SHP77 treated with DMSO at 0.1 percent for 48 hours (cell line): ENCODE measurements at places on chromosomes 4 and X.

- DNase-seq, result no peak
Observed at GRCh38 chr4:13546941-13547484, 2.7 kb upstream of the NKX3-2 start.

GRCh38 chr4:73417973-73418372 is 13.9 kb downstream of the ALB start:
- DNase-seq, result no peak

DNA sequence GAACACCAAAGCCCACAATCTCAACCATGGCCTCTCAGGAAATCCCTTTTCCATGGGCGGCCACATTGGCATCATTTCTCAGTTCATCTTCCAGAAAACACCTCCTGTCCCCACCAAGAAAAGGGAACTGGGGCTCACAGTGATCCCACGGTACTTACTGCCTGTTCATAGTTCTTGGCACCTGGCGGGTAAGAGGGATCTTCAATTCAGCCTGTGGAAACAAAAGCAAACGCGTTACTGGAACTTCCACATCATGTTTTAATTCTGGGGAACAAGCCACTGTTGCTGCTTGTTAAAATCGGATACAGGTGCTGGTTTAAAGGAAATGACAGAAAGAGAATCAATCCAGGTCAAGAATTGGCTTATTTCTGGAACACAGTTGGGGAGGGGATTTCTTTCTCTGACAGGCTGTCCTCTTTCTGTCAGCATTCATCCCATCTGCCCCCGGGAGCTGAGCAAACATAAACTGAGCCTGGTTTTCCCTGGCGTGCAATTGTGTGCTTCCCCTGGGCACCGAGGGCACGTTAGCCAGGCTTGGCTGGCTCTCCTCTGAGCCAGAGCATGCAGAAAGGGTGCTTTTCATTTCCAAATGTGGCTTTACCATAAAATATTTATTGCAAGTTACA is 16.8 kb downstream of the CLNK start:
- DNase-seq, result peak; percentile 30

DNA sequence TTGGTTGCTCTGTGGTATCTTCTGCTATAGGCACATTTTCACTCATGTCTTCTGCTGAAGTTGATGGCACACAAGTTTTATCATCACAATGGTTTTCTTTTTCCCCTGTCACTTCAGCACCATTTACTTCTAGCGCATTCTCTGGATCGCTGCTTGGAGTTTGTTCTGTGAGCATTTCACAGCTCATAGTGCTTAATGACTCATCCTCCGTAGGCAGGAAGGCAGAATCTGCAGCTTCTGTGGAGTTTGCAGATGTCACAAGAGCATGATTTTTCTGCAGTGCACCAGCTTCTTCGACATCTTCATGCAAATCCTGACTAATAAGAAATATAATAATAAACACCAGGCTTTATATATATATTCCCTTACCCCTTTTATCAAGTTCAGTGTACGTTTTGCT is 83.6 kb downstream of the CHM start:
- DNase-seq, result no peak

DNA sequence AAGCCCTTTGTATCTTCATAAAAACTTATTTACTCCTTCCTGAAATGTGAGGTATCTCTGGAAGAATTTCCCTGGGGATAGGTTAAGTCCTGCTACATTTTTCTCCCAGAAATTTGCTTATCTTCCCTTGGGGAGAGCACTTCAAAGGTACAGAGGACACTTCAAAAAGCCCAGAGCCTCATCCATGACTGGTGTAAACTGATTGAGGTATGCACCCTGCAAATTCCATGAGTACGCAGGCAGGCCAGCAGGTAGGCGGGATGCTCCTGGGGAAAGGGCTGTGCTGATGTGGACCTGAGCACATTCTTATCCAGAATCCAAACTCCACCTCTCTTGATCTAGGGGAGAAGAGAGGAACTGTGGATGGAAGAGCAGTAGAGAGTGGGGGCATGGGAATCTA is 26.3 kb upstream of the RASGEF1B start:
- no peak for DNase-seq

DNA sequence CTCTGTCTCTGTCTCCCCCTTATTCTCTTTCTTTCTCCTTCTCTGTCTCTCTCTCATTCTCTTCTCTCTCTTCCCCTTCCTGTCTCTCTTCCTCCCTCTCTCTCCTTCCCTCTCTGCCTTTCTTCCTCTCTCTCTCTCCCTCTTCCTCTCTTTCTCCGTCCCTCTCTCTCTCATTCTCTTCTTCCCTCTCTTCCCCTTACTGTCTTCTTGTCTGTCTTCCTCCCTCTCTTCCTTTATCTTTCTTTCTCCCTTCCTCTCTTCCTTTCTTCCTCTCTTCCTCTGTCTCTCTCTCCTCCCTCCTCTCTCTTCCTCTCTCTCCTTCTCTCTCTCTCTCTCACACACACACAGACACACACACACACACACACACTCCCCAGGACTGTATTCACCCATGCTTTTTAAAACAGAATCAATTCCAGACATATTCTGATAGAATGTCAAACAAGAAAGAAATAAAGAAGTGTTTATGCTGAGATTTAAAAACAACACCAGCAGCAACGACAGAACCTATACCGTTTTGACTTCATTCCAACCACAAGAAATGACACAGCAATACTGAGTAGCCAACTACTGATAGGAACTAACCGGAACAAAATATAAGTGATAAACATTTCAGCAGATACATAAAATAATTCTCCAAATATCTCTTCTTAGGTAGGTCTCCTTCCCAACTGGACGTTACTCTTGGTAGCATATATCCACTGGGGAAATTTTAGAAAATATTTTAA is 296.7 kb downstream of the ASMT start:
- no peak for DNase-seq

DNA sequence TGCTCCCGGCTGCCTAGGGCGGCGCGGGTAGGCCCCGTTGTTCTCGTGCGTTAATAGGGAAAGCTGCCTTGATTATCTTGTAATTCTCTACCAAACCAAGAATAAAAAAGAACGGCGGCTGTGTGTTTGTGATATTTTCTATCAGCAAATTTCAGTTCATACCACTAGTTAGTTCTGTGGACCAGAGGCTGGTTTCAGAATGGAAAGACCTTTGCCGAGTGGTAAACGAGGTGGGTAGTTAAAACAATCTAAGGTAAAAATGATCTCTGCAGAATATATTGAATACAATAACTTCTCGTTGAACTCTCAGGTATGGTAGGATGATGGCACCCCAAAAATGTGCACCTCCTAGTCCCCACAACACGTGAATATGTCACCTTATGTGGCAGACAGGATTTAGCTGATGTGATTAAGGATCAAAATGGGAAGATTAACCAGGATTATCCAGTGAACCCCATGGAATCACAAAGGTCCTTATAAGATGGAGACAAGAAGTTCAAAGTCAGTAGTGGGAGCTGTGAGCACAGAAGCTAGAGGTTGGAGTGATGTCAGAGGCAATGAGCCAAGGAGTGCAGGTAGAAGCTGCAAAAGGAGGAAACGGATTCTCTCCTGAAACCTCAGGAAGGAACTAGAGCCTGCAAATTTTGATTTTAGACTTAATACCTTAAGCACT is 574 bp upstream of the CFAP97 start:
- DNase-seq, result no peak

DNA sequence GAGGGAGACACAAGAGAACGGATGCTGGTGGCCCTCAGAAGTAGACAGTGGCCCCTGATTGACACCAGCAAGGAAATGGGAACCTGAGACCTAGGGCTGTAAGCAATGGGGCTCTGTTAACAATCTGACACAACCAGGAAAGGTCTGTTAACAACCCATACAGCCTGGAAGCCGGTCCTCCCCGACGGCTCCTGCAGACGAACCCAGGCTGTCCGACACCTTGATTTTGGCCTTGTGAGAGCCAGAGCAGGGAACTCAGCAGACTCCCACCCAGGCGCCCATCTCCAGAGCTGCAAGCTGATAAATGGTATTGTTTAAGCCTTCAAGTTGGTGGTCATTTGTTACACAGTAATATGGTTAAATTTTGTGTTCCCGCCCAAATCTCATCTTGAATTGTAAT is 10.2 kb upstream of the CYTL1 start:
- DNase-seq, result no peak

- DNase-seq, result no peak
Observed at GRCh38 chr4:1233641-1234308, 15.2 kb downstream of the CTBP1 start.

DNA sequence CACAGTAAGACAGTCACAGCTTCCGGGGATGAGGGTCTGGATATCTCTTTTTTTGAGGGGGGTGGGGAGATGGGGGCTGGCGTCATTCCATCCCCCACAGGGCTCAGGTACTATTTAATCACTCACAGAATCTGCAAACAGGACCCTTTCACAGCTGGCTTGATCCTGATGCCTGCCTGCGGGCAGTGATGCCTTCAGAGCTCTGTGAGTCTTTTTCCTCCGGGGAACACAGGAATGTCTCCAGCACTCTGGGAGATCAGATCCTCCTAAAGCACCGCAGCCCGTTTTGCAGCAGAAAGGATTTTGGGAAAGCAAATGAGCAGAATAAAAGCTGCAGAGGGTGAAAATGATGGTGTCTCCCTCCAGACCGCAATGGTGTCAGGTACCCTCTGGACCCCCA is 13.2 kb upstream of the SHOX start:
- no peak for DNase-seq

GRCh38 chrX:7059859-7060258 is 87.7 kb upstream of the STS start:
- no peak for DNase-seq

DNA sequence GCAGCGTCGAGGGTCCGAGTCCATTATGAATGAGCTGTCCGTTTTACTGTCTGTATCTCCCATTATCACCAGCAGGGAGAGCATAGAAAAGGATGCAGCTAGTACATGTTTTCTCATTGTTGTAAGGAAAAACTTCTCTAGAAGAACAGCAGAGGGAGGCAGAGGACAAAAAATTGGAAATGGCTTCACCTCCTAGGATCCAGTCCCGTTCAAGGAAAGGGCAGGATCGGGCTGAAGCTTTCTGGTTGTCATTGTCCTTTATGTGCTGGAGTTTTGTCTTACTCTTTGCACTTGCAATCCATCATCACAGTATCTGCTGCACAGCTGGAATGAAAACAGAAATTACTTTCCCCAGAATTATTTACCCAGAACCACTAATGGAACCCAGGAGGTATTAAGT is 14.7 kb downstream of the NDP start:
- DNase-seq, result peak; percentile 30

GRCh38 chrX:7117587-7117986 is 29.9 kb upstream of the STS start:
- DNase-seq, result no peak

GRCh38 chr4:118745357-118745756 is 60.2 kb downstream of the METTL14 start:
- DNase-seq, result no peak

- peak; percentile 38 for DNase-seq
Observed at GRCh38 chr4:180058691-180059215, 2184.4 kb upstream of the TENM3 start.

DNA sequence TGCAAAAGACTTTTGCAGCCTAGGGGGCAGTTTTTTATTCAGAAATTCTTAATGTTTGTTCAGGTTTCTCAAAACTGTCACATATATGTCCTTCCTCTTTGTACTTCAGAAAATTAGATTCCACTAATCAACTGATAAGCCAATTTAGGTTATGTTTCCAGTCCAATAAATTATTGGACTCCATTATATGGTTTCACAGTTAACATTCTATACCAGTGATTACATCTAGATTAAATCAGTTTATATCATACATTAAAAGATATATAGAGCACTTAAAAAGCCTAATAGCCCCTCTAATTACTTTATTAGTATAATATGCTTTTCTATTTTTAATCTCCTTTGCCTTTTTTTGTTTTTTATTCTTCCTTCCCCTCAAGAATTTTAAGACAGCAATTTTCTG is 434.1 kb downstream of the INPP4B start:
- no peak for DNase-seq

DNA sequence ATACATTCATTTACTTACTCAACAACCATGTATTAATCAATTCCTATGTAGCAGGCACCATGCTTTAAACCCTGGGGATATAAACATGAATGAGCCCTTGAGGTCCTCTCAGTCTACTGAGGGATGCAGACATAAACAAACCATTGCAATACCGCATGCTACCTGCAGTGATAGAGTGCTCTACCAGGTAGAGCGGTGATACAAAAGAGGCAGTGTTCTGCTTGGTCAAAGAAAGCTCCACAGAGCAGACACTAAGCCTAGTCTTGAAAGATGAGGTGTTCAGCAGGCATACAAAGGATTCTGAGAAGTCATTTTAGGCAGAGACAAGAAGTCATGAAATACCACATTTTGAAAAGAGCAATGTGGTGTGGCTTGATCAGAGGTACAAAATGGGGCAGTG is 26.9 kb upstream of the AMOT start:
- no peak for DNase-seq

GRCh38 chr4:121219227-121219626 is 55.1 kb upstream of the TNIP3 start:
- DNase-seq, result no peak

DNA sequence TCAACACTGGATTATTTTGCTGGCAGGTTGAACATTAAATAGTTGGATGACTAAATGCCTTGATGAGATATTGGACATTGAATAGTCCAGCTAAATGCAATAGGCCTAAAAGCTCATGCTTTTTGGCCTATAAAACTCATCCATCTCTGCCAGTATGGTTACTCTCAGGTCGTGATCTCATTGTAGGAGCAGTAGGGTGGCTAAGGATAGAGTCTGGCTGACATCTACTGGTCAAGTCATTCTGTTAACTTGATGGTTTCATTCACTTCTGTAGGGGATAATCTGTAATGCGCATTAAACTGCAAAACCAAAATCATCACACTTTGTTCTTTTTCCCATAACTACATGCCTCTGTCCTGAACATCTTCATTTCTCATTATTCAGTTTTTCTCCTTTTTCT is 227.0 kb downstream of the DKK2 start:
- DNase-seq, result no peak

- no peak for DNase-seq
Observed at GRCh38 chr4:63529581-63530337, 879.5 kb downstream of the TECRL start.

- DNase-seq, result no peak
Observed at GRCh38 chr4:42655269-42655637, 1.7 kb downstream of the ATP8A1 start.

DNA sequence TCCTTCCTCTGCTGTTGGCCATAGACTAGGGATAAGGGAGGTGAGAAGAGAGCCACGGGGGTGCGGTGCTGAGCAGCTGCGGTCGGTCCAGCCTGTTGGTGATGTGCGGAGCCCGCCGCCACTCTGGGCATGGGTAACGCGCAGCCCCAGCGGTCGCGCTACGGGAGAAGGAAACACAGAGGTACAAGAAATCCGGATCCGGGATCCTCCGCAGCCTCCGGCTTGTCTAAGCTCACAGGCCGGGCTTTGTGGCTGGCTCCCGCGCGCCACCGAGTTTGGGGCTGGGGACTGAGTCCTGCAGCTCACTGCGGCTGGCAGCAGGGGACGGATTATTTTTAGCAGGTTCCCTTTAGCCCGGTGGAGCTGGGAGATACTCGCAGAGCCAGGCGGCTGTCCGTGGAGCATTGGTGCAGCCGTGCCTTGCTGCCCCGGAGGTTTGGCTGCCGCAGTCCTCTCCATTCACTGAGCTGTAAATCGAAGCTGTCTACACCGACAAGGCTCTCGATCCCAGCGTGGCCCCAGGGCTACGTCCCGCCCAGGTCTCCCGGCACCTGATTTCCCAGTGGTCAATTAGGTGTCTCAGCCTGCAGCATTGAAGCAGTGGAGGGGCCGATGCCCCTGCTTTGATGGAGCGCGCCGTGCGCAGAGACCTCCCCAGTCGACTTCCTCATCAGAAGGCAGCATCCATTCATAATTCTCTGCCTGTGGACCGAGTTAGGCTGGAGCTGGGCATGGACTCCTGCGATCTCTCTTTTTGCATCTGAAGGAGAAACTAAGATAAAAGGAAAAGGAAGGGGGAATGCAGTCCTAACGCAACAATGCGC is 81.9 kb upstream of the SCML1 start:
- DNase-seq, result no peak

- no peak for DNase-seq
Observed at GRCh38 chr4:118955515-118955914, 66.9 kb downstream of the SYNPO2 start.
